ENCODE measurements at places on chromosomes 7 and 10.

- no peak for DNase-seq
These were observed 49.2 kb upstream of the ELFN1 start for GRCh38 chr7:1620835-1621234.

DNA sequence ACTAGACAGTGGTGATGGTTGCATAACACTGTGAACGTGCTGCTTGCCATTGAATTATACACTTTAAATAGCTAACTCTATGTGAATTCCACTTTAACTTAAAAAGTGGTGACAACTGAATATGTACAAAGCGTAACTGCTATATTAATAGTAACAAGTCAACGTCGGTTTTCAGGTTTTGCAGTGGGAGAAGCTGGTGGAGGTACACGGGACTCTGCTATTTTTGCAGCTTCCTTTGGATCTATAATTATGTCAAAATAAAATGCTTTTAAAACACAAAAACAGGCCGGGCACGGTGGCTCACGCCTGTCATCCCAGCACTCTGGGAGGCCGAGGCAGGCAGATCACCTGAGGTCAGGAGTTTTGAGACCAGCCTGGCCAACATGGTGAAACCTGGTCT lies 21.0 kb downstream of the AP5Z1 start:
- no peak for DNase-seq

DNA sequence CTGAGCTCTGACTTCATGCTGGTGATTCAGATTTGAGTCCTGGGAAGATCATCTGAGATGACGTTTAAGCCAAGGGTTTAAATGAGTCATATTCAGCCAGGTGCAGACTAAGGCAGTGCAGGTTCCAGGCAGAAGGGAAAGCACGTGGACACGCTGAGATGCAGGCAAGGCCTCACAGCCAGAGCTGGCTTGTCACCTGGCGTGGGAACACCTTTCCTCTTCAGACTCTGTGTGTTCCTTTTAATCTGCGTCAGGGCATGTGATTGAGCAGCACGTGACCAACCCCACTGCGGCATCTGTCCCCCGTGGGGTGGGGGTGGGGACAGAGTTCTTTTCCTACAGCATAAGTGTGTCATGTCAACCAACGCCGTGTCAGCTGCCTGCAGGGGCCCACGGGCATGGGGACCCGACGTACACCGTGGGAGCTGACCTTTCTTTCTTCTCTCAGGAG lies 10.7 kb upstream of the IDI2 start:
- DNase-seq = no peak

DNA sequence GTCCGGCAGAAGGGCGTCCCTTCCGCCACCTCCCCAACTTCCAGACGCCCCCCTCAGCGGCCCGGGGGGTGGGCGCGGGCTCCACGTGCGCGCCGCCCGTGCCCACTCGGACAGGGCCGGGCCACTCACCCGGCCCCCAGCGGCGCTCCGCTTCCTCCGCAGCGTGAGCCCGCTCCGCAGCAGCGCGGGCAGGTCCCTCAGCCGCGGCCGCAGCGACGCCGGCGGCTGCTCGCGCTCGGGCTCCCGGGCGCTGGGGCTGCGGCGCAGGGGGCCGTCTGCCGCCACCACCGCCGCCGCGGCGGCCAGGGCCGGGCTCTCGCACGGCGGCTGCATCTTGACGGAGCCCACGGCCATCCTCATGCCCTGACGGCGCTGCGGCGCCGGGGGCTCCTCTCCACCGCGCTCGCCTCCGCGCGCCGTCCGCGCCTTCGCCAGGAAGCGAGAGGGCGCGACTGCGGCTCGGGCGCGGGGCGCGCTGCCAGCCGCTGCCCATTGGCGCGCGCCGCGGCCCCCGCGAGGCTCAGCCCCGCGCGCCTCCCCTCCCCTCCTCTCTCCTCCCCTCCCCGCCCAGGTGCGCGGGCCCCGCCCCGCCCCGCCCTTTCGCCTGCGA lies at the start of gene RAPGEF5:
TSS of gene RAPGEF5 (minus strand) at position 454 of the 610 bp plus-strand sequence. CDS start at position 360, 94 bp downstream.
- no peak for DNase-seq
